GM13977 (cell line): ENCODE measurements at places on chromosomes 5 and 9.

- DNase-seq = no peak
Observed at GRCh38 chr5:102654559-102655349, 100.4 kb upstream of the PAM start.

DNA sequence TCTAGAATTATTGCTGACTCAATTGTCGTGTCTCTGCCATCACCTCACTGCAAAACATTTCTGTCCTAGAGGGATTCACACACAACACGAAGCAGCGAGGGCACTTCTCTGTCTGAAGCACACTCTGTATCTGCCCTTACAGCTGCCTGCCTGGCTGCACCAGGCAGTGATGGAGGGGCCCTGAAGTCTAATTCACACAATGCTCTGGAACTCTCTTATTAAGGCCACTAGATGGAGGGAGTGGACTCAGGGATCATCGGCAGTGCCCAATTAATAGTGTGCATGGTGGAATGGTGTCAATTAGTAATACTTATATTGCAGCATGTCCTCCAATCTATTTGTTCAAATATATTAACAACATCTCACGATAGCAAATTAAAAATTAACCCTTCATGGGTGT, 157.5 kb upstream of the MAP1B start:
- DNase-seq = no peak

- DNase-seq = peak; percentile 66
Observed at GRCh38 chr5:177509381-177509951, at the start of gene DOK3. TSS of gene DOK3 (minus strand) at chr5:177509826. CDS start at chr5:177509540, 286 bp downstream.

DNA sequence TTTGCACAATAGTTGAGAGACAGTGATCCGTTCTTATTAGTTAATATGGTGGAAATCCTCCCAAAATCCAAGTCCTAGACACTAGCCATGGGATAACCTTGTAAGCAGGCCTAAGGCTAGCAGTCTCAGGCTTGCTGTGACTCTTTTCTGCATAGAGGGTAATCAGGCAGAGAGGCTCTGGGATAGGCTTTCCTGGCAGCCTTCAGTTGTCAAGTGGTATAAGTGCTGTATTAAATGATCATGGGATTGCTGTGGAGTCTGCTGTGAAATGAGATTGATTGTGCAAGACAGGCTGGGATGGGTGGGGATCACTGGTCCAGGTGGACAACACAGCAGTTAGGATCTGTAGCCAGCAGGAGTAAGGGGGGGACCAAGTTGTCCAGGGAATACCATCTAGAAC, 416.4 kb downstream of the TLE4 start:
- DNase-seq = no peak

GRCh38 chr9:94937214-94937903, 210.9 kb downstream of the AOPEP start:
- DNase-seq = no peak

DNA sequence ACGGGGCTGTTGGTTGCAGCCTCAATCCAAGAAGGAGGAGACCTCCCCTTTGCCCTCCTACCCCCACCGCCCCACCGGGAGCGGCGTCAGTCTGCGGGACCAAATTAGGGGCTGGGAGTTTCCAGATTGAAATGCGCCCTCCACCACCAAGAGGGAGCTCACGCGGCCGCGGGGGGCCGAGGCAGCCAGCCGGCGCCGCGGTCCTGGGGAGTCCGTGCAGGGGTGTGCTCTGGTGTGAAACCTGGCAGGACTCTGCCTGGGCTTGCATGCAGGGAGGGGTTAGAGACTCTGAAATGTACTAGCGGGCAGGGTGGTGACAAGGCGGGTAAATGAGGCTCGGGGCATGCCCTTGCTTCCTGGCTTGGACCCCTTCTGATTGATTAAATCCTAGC, 989 bp upstream of the FBN2 start:
- DNase-seq = peak; percentile 11

DNA sequence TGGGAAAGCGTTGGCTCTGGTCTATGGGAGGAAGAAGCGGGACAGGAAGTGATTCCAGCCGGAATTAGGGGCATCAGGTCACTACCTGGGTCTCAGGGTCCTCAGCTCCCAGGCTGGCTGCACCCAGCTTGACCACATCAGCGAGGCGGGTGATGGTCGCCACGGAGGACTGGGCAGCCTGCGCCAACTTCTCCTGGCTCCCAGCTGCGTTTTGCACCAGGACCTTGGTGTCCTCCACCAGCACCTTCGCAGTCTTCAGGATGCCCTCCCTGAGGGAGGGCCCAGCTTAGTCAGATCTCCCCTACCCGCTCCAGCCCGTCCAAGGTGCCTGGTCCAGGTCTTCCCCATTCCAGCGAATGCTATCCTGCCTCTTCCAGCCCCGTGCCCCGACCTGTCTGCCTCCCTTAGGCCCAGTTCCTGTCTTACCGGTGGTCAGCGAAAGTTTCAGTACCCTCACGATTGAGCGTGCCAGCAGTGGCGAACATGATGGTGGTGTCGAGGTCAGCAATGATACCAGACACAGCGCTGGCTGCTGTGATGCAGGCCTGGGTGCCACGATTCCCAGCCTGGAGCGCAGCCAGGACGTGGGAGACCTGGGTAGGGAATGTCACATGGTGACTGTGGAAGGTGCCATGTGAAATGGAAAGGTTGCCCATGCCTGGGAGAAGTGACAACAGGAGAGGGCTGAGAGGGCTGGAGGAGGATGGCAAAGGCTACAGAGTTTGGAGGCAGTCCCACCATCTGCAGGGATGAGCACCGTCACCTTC, 14.4 kb upstream of the TPM2 start:
- no peak for DNase-seq

DNA sequence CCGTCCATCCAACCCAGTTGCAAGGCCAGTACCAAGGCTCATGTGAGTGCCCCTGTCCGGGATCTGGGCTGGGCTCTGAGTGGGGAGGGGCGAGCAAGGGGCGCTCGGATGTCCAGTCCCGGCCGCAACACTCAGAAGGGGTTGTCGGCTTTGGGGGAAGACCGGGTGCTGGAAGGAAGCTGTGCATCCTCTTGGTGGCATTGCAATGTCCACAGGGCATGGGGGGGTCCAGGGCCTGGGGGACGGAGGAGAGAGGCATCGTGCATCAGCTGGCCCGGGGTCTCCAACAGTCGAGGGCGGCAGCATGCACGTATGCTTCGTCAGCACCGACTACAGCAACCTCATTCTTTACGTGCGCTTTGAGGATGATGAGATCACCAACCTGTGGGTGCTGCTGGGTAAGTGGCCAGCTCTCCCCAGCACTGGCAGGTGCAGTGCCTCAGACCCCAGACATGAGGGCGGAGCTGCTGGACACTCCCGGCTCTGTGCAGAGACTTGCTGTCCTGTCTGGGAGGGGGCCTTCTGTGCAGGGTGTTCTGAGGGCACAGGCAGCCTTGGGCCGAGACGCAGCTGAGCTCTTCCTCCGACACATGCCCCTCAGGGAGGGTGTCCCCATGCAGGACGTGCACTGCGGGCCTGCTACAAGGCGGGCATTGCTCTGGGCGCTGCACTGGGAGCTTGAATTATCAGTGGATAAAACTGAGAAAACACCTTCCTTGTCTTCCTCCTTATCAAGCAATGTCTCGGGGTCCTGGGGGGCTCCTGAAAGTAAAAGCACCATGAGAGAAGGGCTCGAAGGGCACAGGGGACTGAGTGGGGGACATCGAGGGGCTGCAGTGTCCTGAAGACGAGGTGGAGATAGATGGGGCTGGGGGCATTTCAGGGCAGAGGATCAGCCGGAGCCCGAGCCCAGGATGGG, 22.5 kb downstream of the GLT6D1 start:
- DNase-seq = no peak

GRCh38 chr9:8349376-8349775, 549.8 kb upstream of the DMAC1 start:
- no peak for DNase-seq

DNA sequence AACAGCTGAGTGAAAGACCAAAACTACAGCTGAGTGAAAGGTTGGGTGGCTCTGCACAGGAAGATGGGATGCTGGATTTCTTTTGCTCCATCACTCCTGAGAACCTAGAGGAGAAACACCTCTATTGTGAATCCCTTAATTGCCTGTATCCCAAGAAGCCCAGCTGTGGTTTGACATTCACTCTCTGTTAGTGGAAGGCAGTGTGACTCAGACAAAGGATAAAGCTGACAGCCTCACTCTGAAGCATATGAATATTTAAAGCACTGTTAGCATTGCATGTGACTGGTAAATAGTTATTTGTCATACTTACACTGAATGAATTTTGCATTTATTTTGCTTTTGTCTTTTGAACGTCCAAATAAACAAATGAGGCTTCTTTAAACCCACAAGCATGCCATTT, 367.1 kb upstream of the RIOK2 start:
- no peak for DNase-seq

DNA sequence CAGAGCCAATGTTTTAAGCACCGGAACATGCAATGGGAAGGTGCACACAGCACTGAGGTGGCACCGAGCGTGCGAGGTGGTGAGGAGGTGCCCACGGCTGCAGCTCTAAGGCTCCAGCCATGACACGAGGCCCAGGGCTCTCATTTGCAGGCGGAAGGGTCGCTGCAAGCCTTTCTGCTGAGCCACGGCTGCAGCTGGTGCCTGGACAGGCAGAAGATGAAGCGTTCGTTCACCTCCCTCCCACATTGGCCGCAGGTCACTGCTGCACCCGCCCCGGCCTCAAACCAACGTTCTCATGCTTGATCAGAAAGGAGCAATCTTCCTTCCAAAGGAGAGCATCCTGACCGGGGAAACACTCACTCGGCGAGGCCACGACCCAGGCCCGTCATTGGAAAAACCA, 4.5 kb upstream of the INPP5E start:
- no peak for DNase-seq

GRCh38 chr9:101307524-101308213, 77.1 kb downstream of the BAAT start:
- no peak for DNase-seq

- DNase-seq = no peak
Observed at GRCh38 chr9:87255431-87256155, 242.1 kb upstream of the DAPK1 start.

DNA sequence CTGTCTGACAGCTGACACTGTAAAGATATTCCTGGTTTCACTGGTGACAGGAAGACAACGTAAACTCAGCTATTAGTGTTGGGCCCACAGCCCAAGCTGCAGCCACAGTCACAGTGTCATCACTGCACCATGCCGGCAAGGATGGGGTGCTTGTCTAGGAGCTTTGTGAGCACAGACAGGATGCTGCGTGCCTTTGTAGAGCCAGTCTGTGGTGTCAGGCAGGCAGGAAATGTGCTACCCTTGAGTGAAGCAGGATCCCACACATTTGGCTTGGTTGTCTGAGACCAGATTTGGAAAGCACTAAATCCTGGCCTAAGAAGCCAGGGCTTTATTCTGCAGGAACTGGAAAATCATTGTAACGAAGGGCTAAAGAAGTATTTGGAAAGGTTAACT, 121.6 kb upstream of the ADAMTS16 start:
- no peak for DNase-seq

DNA sequence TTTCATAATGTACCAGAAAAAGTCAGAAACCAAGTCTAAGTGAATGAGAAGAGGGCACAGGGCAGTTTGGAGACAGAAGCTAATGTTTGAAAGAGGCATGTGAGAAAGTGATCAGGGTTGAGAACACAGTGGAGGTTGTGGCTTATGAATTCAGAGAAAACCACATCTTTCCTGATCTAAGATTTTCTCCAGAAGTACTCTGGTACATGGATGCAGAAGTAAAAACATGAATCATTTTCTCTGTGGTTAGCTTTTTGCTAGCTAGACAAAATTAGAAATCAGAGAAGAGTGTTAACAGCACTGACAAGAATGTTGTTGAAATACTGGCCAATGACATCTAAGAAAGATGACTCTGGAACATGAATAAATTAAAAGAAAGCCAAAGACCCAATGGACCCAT, 541.1 kb downstream of the DNAH5 start:
- no peak for DNase-seq

- DNase-seq = no peak
Observed at GRCh38 chr5:82298668-82299067, 20.5 kb upstream of the RPS23 start.

- DNase-seq = no peak
Observed at GRCh38 chr9:136026266-136026942, 65.2 kb upstream of the UBAC1 start.

- no peak for DNase-seq
Observed at GRCh38 chr9:86521977-86522376, 167.8 kb upstream of the TUT7 start.

DNA sequence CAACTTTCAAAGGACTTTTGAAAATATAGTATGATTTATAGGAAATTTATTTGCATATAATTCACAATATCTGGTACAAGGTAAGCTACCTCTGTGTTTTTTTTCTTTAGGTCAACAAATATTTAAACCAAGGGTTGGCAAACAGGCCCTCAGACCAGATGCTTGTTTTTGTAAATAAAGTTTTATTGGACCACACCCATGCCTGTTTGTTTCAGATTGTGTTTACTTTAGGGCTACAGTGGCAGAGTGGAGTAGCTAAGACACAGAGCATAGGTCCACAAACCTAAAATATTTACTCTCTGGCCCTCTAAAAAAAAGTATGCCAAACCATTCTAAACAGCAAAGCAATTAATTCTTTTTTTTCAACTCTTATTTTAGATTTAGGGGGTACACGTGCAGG, 119.7 kb upstream of the CCDC152 start:
- no peak for DNase-seq

DNA sequence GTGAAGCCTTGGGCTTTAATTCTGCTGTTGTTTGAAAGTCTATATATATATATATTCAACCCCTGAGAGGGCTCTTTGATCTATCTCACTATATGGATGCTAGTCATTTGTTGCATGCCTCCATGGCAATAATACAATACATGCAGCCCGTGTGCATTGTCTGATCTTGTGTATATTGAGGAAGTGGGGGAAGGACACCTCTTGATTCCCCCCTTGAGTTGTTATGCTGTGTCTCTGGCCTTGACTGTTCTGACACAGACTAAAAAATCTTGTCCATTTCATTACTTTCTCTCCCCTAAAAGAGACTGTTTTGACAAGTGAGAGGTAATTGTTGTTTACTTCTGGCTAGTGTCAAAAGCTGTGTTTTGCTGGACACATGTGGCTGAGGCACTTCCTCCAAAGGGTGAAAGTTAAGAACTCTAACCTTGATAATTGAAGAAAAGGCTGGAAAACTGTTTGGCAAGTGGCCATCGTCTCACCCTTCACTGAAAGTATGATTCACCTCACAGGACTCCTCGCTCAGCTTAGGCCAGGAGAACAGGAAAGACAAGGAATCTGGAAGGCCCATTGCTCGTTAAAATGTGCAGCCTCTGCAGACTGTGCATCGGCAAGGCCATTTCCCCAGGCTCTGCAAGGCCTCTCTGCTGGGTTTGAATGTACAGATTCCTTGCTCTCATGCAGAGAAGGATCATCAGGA, 304.0 kb downstream of the PRELID2 start:
- no peak for DNase-seq

GRCh38 chr9:119963798-119964372, 594.6 kb upstream of the BRINP1 start:
- DNase-seq = no peak
